ENCODE measurements at places on chromosomes 7 and 10. TPM values are rescaled to one million over a fixed set of nuclear protein-coding genes. Genes with fewer than 3 reads are reported as not detected.

- DNase-seq, result no peak
- H3K27ac ChIP-seq, result no peak overlapping the region
- no peaks in the 10 kb centered on the region for H3K27me3 ChIP-seq
- H3K4me3 ChIP-seq, result no peak overlapping the region
Measured at GRCh38 chr7:130091999-130092398, 21.7 kb downstream of the KLHDC10 start.

AS3MT gene
- 8.7 TPM for polyA plus RNA-seq

DNA sequence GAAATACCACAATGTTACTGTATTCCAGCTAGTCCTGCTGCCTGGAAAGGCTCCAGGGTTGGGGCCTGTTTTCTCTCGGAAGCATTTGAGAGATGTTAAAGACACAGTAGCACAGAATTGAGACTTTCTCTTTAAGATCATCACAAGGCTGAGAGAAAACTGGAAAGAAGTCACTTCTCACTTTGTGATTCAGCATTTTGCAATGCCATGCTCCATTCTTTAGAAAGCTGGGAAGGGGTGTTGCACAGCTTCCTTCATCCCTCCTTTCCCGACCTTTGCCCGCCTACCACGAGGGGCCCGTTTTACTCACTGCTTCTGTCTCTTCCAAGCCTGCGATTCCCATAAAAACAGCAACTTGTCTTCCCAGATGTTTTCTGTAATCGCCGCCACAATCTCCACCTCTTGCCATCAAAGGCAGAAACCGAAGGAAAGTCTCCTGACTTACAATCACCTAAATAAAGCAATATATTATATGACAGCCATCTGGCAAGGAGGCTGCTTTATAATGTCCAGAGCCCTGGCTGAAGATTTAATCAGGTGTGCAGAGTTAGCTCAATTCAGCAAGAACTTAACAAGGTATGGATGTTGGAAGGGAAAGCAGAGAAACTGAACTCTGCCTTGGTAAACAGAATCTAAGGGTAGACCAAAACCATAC is 18.9 kb downstream of the NOD1 start:
- no peaks in the 10 kb centered on the region for H3K36me3 ChIP-seq
- H3K27ac ChIP-seq, result peak overlapping the region; percentile 41
- H3K4me3 ChIP-seq, result no peak overlapping the region
- H3K27me3 ChIP-seq, result no peaks in the 10 kb centered on the region
- H3K4me1 ChIP-seq, result peaks cover 32% of the 10 kb centered on the region
- DNase-seq, result peak; percentile 45

GRCh38 chr10:28561531-28561930 is 28.6 kb downstream of the WAC start:
- H3K4me1 ChIP-seq, result peaks cover 23% of the 10 kb centered on the region
- H3K36me3 ChIP-seq, result peaks cover 61% of the 10 kb centered on the region
- H3K27me3 ChIP-seq, result no peaks in the 10 kb centered on the region
- no peak for DNase-seq

ZNF735 gene
- not detected for polyA plus RNA-seq

DNA sequence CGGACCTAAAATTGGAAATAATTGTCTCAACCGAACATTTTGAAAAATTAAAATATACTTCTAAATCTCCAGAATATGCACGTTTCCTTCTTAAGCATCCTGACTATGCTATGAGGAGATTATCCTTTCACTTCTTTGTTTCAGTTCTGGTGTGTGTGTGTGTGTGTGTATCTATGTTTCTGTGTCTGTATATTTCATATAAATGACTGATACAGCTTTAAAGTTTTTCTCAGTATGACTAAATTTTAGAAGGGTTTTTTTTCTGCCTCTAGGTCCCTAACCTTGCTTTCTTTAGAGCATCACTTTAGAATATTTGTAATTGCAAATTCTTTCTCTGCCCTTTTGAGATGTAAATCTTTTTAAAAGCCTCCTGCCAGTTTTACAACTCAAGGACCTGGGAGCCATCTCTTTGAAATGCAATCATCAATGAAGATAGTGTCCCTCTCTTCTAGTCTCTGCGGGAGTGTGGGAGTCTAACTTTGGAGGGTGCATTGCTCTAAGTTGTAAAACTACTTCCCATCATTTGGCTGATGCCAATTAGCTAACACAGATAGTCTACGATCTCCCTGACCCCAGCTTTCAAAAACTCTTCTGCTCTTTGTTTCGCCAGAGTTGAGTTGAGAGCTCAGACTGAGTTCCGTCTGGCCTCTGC is 782.0 kb upstream of the ZWINT start:
- H3K36me3 ChIP-seq, result no peaks in the 10 kb centered on the region
- DNase-seq, result no peak
- H3K4me3 ChIP-seq, result no peak overlapping the region
- H3K4me1 ChIP-seq, result no peaks in the 10 kb centered on the region
- H3K27ac ChIP-seq, result no peak overlapping the region
- H3K27me3 ChIP-seq, result no peaks in the 10 kb centered on the region

GRCh38 chr7:36151921-36152755 is 916 bp upstream of the EEPD1 start:
- peak overlapping the region; percentile 68 for H3K27ac ChIP-seq
- peaks cover 59% of the 10 kb centered on the region for H3K4me1 ChIP-seq
- peak overlapping the region; percentile 79 for H3K4me3 ChIP-seq
